Activated CD4-positive, alpha-beta T cell treated with anti-CD3 and anti-CD28 coated beads, Interleukin-2, amount 10 ng/mL, durations not matched to agents 24 days and 14 days (primary cell): ENCODE measurements at places on chromosomes 2 and 18. TPM values are rescaled to one million over a fixed set of nuclear protein-coding genes. Genes with fewer than 3 reads are reported as not detected.
A peak's percentile ranks its signal among the peaks of the same experiment; 100 is the strongest.

DNA sequence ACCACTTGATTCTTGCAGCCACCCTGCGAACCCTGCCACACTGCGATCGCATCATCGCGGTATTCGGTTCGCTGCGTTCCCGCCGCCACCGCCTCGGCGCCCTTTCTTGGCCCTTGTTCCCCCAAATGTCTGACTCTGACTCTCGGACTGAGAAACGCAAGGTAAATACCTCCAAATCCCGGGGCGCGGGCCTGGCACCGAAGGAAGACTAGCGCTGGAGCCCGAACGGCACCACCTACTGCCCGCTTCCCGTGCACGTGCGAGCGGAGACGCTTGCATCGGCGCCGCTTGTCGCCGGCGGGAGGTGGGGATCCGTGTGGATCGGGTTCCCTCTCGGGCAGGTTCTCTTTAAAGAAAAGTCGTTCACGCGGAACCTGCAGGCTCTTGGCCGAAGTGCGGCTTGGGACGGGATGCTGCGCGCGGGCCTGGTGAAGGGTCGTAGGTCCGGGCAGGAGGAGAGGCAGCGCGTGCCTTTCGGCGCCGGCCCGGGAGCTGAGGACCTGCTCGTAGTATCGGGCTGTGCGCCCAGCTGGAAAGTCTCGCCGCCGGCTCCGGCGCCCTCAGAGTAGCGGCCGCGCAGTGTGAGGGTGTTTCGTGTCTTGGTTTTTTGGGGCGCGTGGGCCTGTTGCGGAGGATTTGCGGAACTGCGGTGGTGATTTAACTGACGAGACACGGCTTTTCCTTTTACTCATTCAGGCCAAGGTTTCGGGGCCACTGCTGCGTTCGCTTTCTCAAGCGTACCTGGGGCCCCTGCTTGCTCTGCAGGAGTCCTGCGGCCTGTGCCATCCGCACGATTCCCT lies 514 bp downstream of the BCL2L11 start:
- H3K36me3 ChIP-seq = peaks cover 50% of the 10 kb centered on the region
- peak overlapping the region; percentile 93 for H3K27ac ChIP-seq
- peaks cover 48% of the 10 kb centered on the region for H3K4me1 ChIP-seq
- peak; percentile 87 for DNase-seq
- peak overlapping the region; percentile 96 for H3K4me3 ChIP-seq

- H3K4me1 ChIP-seq = peaks cover 4% of the 10 kb centered on the region
- no peaks in the 10 kb centered on the region for H3K36me3 ChIP-seq
- H3K4me3 ChIP-seq = no peak overlapping the region
- H3K27ac ChIP-seq = no peak overlapping the region
- no peak for DNase-seq
Observed at GRCh38 chr18:8662560-8663255, 42.6 kb upstream of the MTCL1 start.

DNA sequence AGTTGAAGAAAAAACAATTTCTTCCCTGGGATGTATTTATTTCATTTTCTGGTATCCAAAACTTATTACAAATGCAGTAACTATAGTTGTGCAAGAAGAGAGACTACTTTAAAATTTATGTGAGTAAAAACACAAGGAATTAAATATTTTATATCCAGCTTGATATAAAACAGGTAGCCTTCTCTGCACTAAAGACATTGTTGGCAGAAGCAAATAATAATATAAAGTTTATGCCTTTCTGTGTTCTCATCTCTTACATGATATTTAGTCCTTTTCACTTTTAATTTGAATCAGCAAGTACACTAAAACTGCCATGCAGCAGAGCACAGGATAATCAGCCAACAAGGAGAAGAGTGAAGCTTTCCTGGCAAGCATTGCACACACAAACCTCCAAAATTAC lies 352.7 kb downstream of the ARL6IP6 start:
- H3K4me3 ChIP-seq = no peak overlapping the region
- DNase-seq = no peak
- no peaks in the 10 kb centered on the region for H3K4me1 ChIP-seq
- H3K27me3 ChIP-seq = no peaks in the 10 kb centered on the region

DNA sequence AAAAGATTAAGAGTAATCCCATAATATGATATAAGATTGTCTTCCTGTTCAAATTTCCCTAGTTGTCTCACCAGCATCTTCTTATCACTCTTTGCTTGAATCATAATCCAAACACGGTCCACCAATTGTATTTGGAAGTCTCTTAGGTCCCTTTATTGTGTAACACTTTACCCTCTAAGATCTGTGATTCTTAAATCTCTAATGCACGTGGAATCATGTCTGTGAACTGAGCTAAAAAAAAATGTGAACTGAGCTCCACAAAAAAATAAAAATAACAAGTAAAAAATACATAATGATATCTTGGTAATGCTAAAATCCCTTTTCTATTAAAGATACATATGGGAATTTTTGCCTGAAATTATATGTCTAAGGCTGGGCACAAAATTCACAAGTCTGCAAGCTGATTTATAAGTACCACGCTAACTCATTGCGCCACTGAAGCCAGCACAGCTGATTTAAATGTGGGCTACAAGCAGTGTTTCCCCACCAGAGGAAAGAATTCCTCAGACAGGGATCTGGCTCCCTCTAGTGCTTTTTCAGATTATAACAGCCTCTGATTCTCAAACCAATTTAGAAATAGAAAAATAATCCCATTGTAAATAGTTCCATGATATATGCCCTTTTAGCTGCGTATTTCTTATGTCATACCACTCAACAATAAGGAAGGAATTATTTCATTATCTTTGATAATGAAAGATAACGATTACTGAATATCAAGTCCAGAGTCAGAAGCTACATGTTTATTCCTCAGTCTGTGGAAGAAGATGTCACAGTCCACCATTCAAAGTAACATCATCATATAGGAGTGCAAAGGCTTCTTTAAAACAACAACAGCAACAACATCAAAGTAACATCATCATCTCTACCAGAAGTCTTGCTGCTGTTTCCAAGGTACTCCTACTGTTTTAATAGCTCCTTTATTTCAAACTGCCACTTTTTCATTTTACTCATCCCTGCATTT lies 22.9 kb downstream of the RBM43 start:
- H3K27ac ChIP-seq = no peak overlapping the region
- peak; percentile 77 for DNase-seq
- H3K4me3 ChIP-seq = no peak overlapping the region
- H3K27me3 ChIP-seq = peaks cover 13% of the 10 kb centered on the region
- H3K4me1 ChIP-seq = no peaks in the 10 kb centered on the region

DNA sequence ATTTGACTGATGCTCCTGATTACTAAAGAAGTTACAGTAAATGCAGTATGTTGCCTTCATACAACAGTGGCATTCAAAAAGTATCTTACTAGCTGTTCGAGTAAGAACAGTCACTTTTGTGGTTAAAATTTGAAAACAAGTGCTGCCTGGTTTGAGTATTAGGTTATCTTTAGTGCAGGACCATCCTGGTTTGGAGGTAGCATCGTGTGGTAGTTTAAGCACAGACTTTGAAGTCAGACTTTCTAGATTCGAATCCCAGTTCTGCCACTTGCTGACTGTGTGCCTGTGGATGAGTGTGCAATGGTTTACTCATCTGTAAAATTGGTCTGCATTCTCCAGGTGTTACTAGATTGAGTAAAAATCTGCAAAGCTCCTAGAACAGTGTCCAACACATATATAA lies 96.8 kb downstream of the SGPP2 start:
- H3K36me3 ChIP-seq = peaks cover 10% of the 10 kb centered on the region
- peaks cover 3% of the 10 kb centered on the region for H3K4me1 ChIP-seq
- no peak overlapping the region for H3K4me3 ChIP-seq
- no peak for DNase-seq

GRCh38 chr2:29607038-29607420 lies 314.4 kb downstream of the ALK start:
- H3K27me3 ChIP-seq = peaks cover 4% of the 10 kb centered on the region
- no peak overlapping the region for H3K4me3 ChIP-seq
- no peak overlapping the region for H3K27ac ChIP-seq
- no peak for DNase-seq
- H3K4me1 ChIP-seq = peaks cover 2% of the 10 kb centered on the region

- no peak overlapping the region for H3K4me3 ChIP-seq
- no peaks in the 10 kb centered on the region for H3K36me3 ChIP-seq
Observed at GRCh38 chr2:198916548-198917080, 541.1 kb downstream of the SATB2 start.

DNA sequence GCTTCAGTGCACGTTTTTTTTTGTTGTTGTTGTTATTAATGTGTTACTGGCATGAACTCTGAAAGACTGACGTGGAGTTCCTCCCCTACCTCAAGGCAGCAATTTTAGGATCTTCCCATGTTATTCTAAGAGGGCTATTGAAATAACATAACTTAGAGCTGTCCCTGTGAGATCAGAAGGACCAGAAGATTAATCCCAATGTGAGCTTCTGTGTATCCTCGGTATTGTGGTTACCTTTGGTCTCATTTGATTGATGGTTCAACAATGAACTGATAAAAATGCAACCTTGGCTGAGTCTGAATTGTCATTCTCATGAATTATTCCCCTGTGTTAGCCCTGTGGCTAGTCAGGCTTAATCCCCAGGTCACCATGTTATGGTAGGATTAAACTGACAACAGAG lies 394.1 kb downstream of the TRIB2 start:
- H3K27me3 ChIP-seq = no peaks in the 10 kb centered on the region
- H3K27ac ChIP-seq = no peak overlapping the region

- no peak for DNase-seq
- H3K36me3 ChIP-seq = no peaks in the 10 kb centered on the region
- H3K27me3 ChIP-seq = peaks cover 4% of the 10 kb centered on the region
- H3K27ac ChIP-seq = no peak overlapping the region
Observed at GRCh38 chr2:10964052-10964790, 52.5 kb downstream of the KCNF1 start.

- peak overlapping the region; percentile 37 for H3K27ac ChIP-seq
- DNase-seq = peak; percentile 65
- peaks cover 57% of the 10 kb centered on the region for H3K4me1 ChIP-seq
Observed at GRCh38 chr2:230600285-230600684, 112.4 kb upstream of the CAB39 start.

GRCh38 chr2:163701399-163702195 lies 34.2 kb downstream of the FIGN start:
- no peaks in the 10 kb centered on the region for H3K36me3 ChIP-seq
- H3K27ac ChIP-seq = no peak overlapping the region
- H3K4me3 ChIP-seq = no peak overlapping the region
- no peak for DNase-seq

The GKN2 gene
- not detected in 2 replicates for total RNA-seq
